Right lung (tissue), 10 donors: ENCODE measurements at places on chromosomes 13 and 19. TPM values are rescaled to one million over a fixed set of nuclear protein-coding genes. Genes with fewer than 3 reads are reported as not detected.

GRCh38 chr13:39263033-39263432 lies 224.8 kb downstream of the NHLRC3 start:
- DNase-seq, result no peak

The APOC4 gene
- polyA plus RNA-seq, result 0.30 TPM

The CDX2 gene
- polyA plus RNA-seq, result not detected

- no peak for DNase-seq
These were observed 54.8 kb upstream of the TEX29 start for GRCh38 chr13:111265701-111266035.

DNA sequence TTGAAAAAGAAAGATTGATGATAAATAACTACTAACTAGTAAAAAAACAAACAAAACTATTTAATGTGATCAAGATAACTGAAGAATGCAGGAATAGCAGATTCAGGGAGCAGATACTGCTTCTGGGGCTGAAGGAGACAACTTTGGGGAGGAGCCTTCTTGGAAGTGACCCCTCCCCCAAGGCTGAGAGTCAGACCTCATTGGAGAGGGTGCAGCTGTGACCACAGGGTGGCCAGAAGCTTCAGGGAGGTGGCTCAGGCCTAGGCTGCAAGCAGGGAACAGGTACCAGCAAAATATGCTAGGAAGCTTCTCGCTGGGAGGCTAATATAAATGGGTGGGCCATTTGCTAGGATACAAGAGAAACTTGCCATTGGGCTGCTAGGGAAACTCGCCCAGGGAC lies 149.9 kb downstream of the MYO16 start:
- no peak for DNase-seq

The NCR1 gene
- 0.30 TPM for polyA plus RNA-seq
